NCI-H187 treated with DMSO at 0.1 percent for 48 hours (cell line): ENCODE measurements at places on chromosomes 12 and 14.

- no peak for DNase-seq
Observed at GRCh38 chr14:90963343-90963742, 97.1 kb downstream of the RPS6KA5 start.

- no peak for DNase-seq
Observed at GRCh38 chr14:64421166-64421565, 33.0 kb downstream of the MTHFD1 start.

- DNase-seq, result no peak
Observed at GRCh38 chr14:51977075-51977474, 12.3 kb upstream of the RTRAF start.

GRCh38 chr14:89617481-89618329 lies 200.7 kb upstream of the FOXN3 start:
- no peak for DNase-seq

- no peak for DNase-seq
Observed at GRCh38 chr12:121465921-121466793, 66.2 kb downstream of the RNF34 start.

DNA sequence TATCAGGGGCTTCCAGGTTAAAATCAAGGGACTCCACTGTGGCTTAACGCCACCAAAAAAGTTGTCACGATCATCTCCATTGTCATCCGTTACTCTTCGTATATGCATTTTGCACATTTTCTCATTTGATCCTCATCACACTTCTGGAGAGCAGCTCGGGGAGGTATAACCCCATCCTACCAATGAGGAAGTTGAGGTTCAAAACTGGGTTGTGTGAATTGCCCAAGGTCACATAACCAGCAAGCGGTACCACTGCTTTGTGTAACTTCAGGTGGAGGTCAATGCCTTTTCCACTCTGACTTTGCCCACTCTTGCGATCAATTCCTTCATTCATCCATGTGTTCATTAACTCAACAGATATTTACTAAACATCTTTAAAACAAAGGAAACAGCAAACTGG lies 71.1 kb upstream of the CCND2 start:
- no peak for DNase-seq
